ENCODE measurements at places on chromosomes 13 and 19. TPM values are rescaled to one million over a fixed set of nuclear protein-coding genes. Genes with fewer than 3 reads are reported as not detected.

The SLAIN1 gene
- total RNA-seq, result 1.0 TPM

The CEACAM18 gene
- total RNA-seq, result not detected

The ZNF571 gene
- 1.1 TPM for total RNA-seq

The NRTN gene
- total RNA-seq, result 0.68 TPM

The TMEM38A gene
- total RNA-seq, result 1.7 TPM

The C3 gene
- total RNA-seq, result 40.0 TPM

Data from A549 treated with DMSO at 1 μM for 4 hours (cell line).